ENCODE measurements at places on chromosomes 5 and 9.

DNA sequence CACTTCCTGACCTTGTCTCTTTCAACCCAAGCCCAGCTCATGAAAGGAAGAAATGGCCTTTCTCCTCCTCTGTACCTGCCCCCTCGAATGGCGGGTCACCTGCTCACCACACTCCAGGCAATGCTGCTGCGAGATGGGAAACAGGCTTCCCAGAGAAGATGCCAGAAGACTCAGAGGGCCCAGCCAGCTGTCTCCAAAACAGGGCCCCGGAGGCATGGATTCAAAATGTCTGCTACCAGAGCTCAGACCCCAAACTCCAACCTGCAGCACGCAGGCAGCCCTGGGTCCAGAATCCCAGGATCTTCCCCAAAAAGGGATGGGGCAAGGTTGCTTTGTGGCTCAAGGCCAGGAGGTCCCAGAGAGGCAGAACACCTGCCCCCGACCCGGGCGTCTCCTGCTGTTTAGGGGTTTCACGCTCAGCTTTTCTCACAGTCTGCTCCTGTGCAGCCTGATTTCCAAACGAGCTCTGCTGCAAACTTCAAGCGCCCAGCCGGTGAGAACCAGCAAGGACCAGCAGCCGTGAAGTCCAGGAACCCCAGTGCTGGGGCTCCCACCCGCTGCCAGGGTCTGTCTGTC, 42.5 kb downstream of the VAV2 start:
- DNase-seq = no peak

DNA sequence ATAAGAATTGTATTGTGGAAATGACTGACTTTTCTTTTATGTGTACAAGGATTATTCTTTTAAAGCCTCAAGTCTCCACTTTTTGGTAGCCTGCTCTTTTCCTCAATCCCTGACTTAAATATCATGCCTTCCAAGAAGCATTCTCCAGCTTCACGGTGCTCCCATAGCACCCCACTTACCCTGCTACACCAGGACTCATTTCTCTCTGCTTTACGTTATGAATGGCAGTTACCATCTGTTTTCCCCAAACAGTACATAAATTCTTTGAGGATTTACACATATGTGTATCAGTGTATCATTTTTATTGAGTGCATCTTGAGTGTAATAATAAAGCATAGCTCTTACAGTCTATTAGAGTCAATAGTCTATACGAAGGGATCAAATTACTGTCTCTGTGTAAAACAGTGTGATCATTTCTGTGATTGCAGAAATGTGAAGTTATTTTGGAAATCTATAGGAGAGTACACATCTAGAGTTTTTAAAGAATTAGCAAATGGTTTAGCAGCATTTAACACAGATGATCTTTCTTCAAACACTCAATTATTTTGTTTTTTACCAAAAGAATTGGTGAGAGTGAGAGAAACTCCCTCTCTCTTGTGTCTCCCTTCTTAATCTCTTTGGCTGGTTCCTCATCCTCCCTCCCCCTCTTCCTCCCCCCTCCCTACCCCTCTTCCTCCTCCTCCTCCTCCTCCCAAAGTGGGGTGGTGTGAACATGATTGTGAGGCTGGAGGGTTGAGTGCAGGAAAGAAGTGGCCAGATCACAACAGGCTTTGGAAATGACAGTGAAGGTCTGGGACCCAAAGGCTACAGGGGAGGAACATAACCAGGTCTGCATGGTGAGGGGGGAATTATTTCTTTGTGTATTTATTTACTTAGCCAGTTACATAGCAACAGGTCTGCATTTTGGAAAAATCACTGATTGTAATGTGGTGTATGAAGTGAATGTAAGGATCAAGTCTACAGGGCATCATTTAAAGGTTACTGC, 27.6 kb upstream of the ECM2 start:
- DNase-seq = no peak

GRCh38 chr5:32355686-32356085, 42.9 kb upstream of the MTMR12 start:
- no peak for DNase-seq

DNA sequence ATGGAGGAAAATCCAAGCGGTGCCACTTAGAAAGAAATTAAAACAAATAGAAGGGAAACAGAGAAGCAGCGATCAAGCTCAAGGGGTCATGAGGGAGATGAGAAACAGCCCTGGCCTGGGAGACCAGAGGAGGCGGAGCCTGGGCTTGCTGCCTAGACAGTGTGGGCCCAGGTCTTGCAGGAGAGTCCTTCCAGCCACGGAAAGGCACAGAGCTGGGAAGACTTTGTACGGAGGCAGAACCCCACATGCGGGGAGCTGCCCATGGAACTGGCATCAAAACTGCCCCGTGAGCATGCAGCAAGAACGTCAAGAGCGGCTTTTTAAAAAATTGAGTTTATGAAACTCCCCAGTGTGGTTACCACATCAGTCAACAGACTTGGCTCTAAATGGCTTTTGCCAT, 119.4 kb downstream of the IRX1 start:
- DNase-seq = no peak

GRCh38 chr5:178327931-178328711, 95.5 kb upstream of the PHYKPL start:
- DNase-seq = no peak

- no peak for DNase-seq
These were observed 6.5 kb upstream of the OXCT1 start for GRCh38 chr5:41876678-41877077.

DNA sequence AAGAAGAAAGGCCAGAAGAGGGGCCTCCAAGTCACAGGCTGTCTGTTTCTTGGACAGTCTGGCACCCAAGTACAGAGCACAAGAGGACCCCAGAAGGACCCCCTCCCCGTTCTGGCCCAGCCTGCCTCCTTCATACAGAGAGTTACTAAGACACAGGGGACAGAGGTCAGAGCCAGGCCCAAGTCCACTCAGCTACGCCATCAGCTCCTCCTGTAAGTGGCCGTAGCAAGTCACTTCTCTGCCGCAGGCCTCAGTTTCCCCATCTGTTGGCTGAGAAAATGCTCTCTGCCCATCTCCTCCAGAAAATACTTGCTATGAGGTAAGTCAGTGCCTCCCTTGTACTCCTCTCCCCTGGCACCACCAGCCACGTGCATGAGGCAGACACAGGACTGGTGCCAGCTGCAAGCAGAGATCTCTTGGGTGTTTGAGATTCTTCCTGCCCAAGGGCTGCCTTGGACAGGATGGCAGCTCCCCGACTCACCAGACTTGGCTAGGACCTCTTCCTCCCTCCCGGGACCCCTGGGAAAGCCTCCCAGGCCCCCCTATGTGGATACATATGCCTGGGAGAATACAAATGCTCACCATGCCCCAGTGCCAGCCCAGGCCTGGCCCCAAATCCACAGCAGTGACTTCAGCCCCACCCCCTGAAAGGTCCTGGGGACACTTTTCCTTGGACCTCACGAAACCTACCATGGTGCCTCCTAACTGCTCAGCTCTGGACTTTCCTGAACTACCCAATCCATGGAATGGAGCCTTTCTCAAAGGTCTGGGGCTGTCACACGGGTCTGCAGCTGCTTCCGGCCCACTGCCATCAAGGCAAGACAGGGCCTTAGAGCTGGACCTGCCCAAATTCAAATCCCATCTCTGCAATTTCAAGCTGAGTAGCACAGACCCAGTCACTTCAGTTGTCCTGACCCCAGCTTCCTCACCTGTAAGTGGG, 5.1 kb downstream of the EEIG1 start:
- DNase-seq = no peak

- DNase-seq = no peak
These were observed 214.3 kb upstream of the GRIA1 start for GRCh38 chr5:153276151-153276550.

- no peak for DNase-seq
These were observed 70.5 kb upstream of the OR2K2 start for GRCh38 chr9:111400564-111400898.

DNA sequence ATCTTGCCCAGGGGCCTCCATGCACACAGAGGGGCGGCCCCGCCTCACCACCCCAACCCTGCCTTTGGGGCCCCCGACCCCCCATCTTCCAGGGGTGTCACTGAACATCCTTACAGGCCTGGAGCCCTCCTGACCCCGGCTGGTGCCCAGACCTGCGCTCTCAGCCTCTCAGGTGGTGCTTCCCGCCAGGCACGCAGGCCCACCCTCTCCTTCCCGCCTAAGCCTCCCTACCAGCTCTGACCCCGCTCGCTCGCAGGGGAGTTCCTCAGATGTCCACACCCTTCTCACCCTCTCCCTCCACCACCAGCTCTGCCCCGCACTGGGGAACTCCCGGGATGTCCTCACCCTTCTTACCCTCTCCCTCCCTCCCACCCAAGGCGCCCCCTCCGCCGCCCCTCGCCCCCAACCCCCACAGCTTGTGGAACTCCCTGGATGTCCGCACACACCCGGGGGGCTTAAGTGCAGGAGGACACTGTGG, 12.3 kb upstream of the QRFP start:
- no peak for DNase-seq

DNA sequence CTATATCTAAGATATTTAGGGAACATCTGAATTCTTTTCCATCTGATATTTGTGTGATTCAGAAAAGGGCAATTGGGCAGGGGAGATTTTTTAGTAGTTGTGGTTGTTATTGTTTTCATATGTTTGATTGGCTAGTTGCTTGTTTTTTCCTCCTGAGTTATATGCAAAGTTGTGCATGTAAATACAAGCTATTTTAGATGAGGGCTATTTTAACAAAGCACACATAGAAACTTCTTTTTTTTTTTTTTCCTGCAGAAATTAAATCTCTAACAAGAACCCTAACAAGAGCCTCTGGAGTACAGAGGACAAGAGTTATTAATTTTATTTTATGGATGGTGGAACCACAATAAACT, 559.1 kb downstream of the CETN3 start:
- DNase-seq = no peak

- no peak for DNase-seq
These were observed 45.9 kb upstream of the TRMT10B start for GRCh38 chr9:37707748-37708147.

GRCh38 chr5:102048940-102049339, 247.1 kb downstream of the SLCO4C1 start:
- no peak for DNase-seq

GRCh38 chr5:170628691-170629565, 125.1 kb downstream of the KCNIP1 start:
- no peak for DNase-seq

DNA sequence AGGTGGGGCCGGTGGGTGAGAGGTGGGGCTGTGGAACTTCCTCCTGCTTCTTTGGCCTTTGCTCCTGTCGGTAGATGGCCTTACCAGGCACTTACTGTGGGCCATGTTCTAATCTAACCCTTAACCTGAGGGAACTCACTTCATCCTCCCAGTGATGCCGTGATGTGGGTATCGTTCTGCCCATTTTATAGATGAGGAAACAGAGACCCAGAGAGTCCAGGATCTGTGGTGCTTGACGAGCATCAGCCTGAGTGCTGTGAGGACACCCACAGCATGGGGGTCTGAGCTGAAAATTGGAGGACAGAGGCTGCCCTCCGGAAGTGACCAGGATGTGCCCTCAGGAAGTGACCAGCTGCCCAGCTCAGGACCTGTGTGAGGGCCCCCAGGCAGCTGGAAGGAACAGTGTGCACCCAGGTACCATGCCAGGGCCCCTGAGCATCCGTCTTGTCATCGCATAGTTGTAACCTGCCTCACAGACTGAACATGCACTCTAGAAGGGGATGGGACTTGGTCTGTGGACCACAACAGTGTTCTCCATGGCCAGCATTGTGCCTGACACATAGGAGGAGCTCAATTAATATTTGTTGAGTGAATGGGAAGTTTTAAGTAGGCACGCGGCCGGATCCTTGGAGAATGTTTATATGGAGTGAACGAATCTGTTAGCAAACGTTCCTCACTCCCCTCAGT, 8.5 kb downstream of the NEK6 start:
- no peak for DNase-seq

- no peak for DNase-seq
These were observed 13.1 kb downstream of the KCNT1 start for GRCh38 chr9:135715056-135715595.

DNA sequence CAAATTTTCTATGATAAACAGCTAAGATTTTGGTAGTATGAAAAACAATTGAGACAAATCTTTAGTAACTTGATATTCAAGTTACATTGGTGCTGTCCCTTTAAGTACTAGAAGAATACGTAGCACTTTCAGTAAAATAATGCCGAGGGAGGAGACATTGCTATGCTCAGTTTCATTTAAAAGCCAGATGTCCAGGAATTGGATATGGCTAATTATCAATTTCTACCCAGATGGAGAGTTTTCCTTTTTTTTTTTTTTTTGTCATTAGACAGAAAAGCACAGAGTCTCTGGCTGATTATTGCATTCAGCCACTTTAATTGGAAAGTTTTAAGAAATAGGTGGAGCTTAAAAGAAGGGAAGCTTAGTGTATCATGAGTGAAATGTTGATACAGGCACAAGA, 40.4 kb upstream of the APC start:
- DNase-seq = no peak

GRCh38 chr5:104385906-104386305, 823.3 kb upstream of the NUDT12 start:
- DNase-seq = no peak

DNA sequence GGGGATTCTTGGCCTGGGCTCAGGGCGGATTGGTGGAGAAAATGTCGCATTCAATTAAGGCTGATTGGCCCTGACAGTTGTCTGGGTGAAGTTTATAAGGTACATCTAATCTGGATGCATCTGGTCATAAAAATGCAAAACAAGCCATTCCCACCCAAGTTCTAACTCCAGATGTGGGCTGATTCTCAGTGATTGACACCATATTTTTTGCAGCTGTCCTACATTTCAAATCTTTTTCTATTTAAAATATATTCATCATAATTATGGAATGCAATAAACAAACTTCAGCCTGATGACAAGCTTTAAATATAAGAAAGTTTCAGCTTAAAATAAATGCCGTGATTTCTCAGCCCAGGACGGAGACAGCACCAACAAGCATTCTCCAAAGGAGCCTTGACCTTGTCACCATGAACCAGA, 146.4 kb upstream of the SMIM23 start:
- no peak for DNase-seq

GRCh38 chr5:132083071-132083678, 9.6 kb downstream of the CSF2 start:
- no peak for DNase-seq

- no peak for DNase-seq
These were observed 74.1 kb downstream of the CSF2 start for GRCh38 chr5:132147663-132148062.

DNA sequence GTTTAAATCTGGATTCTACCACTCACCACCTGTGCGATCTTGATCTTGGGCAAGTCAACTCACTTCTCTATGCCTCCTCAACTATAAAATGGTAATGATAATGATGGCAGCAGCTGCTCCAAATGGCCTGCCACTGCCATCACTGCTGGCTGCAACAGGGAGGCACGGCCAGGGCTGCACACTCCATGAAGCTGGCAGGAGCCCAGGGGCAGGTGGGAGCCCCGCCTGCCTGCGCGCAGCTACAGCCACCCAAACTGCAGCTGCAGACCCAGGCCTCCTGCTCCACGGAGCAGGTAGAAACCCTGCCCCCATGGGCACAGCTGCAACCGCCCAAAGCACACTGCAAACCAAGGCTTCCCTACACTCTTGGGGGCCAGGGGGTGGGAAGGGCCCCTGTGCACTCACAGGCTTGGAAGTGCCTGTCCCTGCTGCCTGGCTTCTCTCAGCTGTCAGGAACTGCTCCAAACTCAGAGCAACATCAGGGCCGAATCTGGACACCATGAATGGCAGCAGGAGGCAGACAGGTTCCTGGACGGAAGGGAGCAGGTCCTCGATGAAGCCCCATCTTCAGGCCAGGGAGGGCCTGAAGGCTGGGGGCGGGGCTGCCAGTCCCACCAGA, 57.6 kb downstream of the PRELID2 start:
- no peak for DNase-seq

GRCh38 chr9:7976856-7977255, 177.3 kb upstream of the DMAC1 start:
- DNase-seq = no peak
